ENCODE measurements at places on chromosomes 12 and 14.

DNA sequence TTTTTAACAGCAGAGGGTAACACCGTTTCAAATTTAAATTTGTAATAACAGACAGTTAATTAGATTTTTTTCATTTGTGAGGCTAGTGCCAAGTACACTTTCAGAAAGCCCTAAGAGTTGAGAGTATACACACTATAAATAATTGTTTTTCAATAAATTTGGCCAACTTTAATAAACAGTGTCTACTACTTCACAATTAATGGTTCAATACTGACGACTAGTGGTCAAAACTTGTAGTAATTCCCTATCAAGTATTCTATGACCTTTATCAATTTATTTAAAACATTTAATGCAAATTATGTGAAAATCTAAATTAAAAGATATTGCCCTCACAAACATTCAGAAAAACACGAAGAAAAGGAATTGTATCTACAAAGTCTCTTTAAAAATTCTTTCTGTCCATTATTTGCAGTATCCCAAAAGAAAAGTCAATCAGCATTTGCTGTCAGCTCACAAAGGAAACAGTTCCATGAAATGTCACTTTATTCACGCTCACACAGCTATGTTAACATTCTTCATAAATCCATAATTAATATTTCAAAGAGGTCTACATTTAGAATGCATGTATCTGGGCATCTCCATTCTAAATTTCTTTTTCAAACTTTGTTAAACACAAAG, 91.2 kb downstream of the CEP128 start:
- H3K27me3 ChIP-seq, result no peaks in the 10 kb centered on the region
- no peaks in the 10 kb centered on the region for H3K36me3 ChIP-seq
- H3K4me1 ChIP-seq, result no peaks in the 10 kb centered on the region
- H3K27ac ChIP-seq, result no peak overlapping the region
- H3K4me3 ChIP-seq, result no peak overlapping the region

DNA sequence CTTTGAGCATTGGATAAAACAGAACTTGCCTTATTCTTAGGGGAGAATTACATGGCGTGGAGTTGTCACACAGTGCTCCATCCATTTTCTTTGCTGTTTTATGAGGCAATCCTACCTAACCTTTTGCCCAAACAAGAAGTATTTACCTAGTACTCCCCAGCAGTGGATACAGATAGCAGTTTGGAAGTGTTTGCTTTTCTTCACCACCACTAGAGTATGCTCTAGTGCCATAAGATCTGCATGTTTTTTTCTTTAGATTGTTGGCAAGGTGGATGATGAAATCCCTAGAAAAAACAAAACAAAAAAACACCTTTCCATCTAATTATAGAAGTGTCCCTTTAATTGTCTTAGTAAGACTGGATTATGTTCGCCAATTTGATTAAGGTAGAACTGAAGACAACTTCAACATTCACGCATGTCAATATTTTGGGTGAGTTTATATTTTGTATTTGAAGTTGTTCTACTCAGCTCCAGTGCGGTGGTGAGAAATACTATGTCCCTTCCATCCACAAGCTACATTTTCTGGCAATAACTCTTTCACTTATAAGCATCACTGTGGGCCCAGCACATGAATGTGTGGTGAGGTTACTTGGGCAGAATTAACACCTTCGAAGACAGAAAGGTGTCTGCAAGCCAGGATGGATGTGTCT, 23.6 kb upstream of the TMEM260 start:
- peaks cover 10% of the 10 kb centered on the region for H3K27me3 ChIP-seq
- no peaks in the 10 kb centered on the region for H3K4me1 ChIP-seq
- no peaks in the 10 kb centered on the region for H3K36me3 ChIP-seq
- H3K27ac ChIP-seq, result no peak overlapping the region
- no peak for DNase-seq
- no peak overlapping the region for H3K4me3 ChIP-seq

GRCh38 chr14:53027562-53027961, 76.7 kb upstream of the FERMT2 start:
- H3K4me3 ChIP-seq, result no peak overlapping the region
- H3K4me1 ChIP-seq, result peaks cover 4% of the 10 kb centered on the region
- DNase-seq, result no peak
- no peak overlapping the region for H3K27ac ChIP-seq
- H3K36me3 ChIP-seq, result no peaks in the 10 kb centered on the region

DNA sequence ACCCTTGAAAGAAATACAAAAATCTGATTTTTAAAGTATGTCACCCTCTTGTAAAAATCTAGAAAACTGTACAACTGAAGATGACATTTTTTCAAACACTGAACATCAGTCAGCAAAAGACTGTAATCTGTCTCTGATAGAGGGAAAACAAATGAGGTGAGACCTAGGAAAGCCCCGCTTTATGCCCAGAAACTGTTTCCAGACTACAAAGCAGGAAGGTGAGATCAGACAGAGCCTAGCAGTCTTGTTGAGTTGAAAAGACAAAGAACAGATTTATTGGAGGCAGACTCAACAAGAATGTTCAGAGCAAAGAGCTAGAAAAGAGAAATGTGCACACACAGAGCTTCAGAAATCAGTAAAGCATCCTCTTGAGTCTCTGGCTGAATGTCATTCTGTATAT, 873.6 kb downstream of the LRFN5 start:
- no peak overlapping the region for H3K4me3 ChIP-seq
- H3K27ac ChIP-seq, result no peak overlapping the region
- no peak for DNase-seq
- no peaks in the 10 kb centered on the region for H3K4me1 ChIP-seq
- no peaks in the 10 kb centered on the region for H3K27me3 ChIP-seq

- H3K4me3 ChIP-seq, result no peak overlapping the region
- no peaks in the 10 kb centered on the region for H3K4me1 ChIP-seq
- DNase-seq, result peak; percentile 45
- H3K27ac ChIP-seq, result no peak overlapping the region
- no peaks in the 10 kb centered on the region for H3K27me3 ChIP-seq
Observed at GRCh38 chr14:101033446-101034165, 130.1 kb upstream of the RTL1 start.

GRCh38 chr12:52631264-52631663, 12.9 kb upstream of the KRT73 start:
- H3K27me3 ChIP-seq, result peaks cover 6% of the 10 kb centered on the region
- H3K4me3 ChIP-seq, result no peak overlapping the region
- H3K4me1 ChIP-seq, result no peaks in the 10 kb centered on the region
- no peak for DNase-seq
- H3K27ac ChIP-seq, result no peak overlapping the region

GRCh38 chr14:76550534-76550933, 174.6 kb downstream of the ESRRB start:
- H3K27ac ChIP-seq, result no peak overlapping the region
- no peaks in the 10 kb centered on the region for H3K27me3 ChIP-seq
- no peaks in the 10 kb centered on the region for H3K4me1 ChIP-seq
- no peak overlapping the region for H3K4me3 ChIP-seq
- no peak for DNase-seq

DNA sequence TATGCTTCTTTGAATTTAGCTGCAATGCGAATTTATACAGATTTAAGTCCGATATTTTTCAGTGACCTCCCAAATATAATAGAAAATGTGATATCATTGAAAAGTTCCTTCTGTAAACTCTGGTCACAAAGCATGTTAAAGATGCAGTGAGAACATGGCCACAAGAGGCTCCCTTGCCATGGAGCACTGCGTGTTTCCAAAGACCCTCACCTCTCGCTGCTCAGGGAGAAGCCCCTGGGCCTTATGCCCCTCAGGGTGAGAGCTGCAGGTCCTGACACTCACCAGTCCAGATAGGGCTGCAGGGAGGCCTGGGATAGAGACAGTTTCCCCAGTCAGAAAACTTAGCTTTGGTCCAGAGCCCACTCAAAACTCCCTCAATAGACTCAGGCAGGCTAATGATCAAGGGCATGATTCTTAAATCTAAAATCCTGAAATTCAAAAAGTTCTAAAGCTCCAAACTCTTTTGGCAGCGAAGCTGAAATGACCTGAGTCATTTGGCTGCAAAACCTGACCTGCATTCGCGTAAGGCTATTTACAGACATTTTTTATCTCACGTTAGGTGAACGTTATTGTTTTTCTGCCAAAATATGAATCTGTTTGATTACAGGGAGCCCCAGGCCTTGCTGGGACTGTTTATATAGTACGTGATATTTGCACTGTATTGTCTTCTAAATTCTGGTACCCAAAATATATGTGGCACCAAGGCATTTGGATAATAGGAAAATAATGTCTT, 67.8 kb downstream of the CAPZA3 start:
- H3K27me3 ChIP-seq, result no peaks in the 10 kb centered on the region
- no peak overlapping the region for H3K27ac ChIP-seq
- DNase-seq, result peak; percentile 57
- no peaks in the 10 kb centered on the region for H3K36me3 ChIP-seq

- no peaks in the 10 kb centered on the region for H3K36me3 ChIP-seq
- H3K27ac ChIP-seq, result no peak overlapping the region
Observed at GRCh38 chr14:97248973-97249372, 451.8 kb downstream of the VRK1 start.

DNA sequence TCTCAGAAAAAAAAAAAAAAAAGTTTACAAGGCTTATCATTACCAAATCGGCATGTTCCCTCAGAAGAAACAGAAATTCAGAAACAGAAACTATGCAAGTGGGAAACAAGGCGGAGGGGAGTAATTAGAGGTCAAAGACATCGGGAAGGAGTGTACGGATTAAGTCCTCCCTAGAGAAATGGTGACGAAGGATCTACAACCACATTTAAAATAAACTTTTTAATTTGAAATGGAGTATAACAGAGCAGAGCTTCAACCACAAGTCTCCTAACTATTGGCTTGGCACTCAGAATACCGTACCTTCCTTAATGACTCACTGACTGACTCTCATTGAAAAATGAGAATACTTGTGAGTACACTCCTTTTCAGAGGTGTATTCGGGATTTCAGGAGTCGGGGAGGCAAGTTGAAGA, 908 bp downstream of the ENTPD5 start:
- peak overlapping the region; percentile 82 for H3K4me3 ChIP-seq
- peak overlapping the region; percentile 97 for H3K27ac ChIP-seq
- H3K4me1 ChIP-seq, result peaks cover 3% of the 10 kb centered on the region
- H3K27me3 ChIP-seq, result no peaks in the 10 kb centered on the region

GRCh38 chr12:78101946-78102635, 271.4 kb downstream of the NAV3 start:
- no peaks in the 10 kb centered on the region for H3K36me3 ChIP-seq
- H3K4me3 ChIP-seq, result no peak overlapping the region
- DNase-seq, result no peak
- peaks cover 12% of the 10 kb centered on the region for H3K4me1 ChIP-seq
- H3K27ac ChIP-seq, result no peak overlapping the region
- no peaks in the 10 kb centered on the region for H3K27me3 ChIP-seq

GRCh38 chr12:26338586-26339572, 143.5 kb downstream of the SSPN start:
- no peak for DNase-seq
- H3K4me3 ChIP-seq, result no peak overlapping the region
- no peaks in the 10 kb centered on the region for H3K36me3 ChIP-seq

GRCh38 chr12:45695035-45695434, 34.5 kb upstream of the ARID2 start:
- no peaks in the 10 kb centered on the region for H3K4me1 ChIP-seq
- H3K27ac ChIP-seq, result no peak overlapping the region
- no peaks in the 10 kb centered on the region for H3K36me3 ChIP-seq
- no peak overlapping the region for H3K4me3 ChIP-seq

DNA sequence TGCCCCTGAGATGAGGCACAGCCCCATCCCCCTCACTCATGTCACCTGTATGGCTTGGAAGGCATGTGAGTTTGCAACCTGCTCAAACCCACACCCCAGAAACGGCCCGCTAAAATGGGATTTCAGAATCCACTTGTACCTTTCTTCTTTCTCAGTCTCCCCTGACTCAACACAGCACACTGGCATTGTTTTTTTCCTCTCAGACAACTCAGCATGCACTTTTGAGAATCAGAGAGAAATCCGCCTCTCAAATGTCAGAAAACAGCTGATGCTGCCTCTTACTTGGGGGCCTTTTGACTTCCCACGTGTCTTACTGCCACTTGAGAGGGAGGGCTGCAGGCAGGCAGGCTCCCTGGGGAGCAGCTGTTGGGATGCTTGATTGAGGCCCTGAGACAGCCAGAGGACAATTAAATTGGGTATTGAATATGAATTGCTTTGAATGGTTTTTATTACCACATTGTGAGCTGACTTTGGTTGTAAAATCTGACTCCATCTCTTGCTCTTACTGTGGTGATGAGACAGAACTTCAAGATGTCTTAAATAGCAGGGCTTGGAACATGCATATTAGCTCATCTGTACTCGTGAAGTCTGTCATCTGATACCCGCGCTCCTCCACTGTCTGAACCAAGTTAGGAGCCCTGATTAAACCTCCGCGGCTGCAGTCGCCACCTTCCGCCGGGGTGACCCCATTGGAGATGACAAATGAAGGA, 96.6 kb downstream of the APAF1 start:
- no peaks in the 10 kb centered on the region for H3K4me1 ChIP-seq
- no peaks in the 10 kb centered on the region for H3K27me3 ChIP-seq
- DNase-seq, result no peak
- H3K27ac ChIP-seq, result no peak overlapping the region
- H3K4me3 ChIP-seq, result no peak overlapping the region

GRCh38 chr14:39956372-39956771, 524.1 kb upstream of the FBXO33 start:
- no peaks in the 10 kb centered on the region for H3K36me3 ChIP-seq
- no peak for DNase-seq
- H3K27me3 ChIP-seq, result no peaks in the 10 kb centered on the region
- H3K4me1 ChIP-seq, result no peaks in the 10 kb centered on the region
- no peak overlapping the region for H3K27ac ChIP-seq

- H3K27ac ChIP-seq, result no peak overlapping the region
- no peaks in the 10 kb centered on the region for H3K27me3 ChIP-seq
- peaks cover 6% of the 10 kb centered on the region for H3K4me1 ChIP-seq
- H3K36me3 ChIP-seq, result no peaks in the 10 kb centered on the region
- no peak overlapping the region for H3K4me3 ChIP-seq
Observed at GRCh38 chr14:75198291-75198933, 22.0 kb upstream of the TMED10 start.

Measured in adrenal gland (tissue), 19 donors.